GM19239 (cell line): ENCODE measurements at places on chromosomes 12 and 14.
A peak's percentile ranks its signal among the peaks of the same experiment; 100 is the strongest.

DNA sequence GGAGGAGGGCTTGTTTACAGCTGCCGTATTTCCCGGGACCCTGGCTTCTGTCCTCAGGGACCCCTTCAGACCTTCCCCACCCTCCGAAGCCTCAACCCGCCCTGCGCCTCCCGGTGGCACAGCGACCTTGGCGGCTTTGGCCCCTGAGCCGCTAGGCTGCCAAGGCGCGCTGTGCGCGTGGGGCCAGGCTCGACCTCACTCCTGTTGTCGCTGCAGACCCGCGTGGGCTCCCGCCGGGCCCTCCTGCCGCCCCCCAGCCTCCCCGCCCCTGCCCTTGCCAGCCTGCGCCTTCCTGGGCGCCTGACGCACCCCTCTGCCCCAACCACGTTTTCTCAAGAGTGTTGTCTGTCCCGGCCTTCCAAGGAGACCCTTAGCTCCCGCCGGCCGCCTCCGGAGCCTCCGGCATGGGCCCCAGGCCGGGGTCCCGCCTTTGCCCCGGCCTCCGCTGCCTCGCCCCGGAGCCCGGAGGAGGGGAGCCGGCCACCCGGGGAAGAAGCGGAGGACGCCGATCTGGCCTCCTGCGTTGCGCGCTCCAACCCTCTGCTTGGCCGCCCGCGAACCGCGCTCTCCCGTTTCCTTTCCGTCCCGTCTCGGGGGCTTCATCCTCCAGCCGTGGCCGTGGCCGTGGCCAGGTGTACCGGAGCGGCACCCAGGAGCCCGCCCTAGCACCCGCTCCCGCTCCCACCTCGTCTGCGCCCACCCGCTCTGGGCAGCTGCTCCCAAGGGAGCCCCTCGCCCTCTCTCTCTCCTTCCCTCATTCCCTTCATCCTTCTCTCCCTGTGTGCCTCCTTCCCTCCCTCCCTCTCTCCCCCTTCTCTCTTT, 19.9 kb downstream of the PPP2R5C start:
- DNase-seq: no peak

DNA sequence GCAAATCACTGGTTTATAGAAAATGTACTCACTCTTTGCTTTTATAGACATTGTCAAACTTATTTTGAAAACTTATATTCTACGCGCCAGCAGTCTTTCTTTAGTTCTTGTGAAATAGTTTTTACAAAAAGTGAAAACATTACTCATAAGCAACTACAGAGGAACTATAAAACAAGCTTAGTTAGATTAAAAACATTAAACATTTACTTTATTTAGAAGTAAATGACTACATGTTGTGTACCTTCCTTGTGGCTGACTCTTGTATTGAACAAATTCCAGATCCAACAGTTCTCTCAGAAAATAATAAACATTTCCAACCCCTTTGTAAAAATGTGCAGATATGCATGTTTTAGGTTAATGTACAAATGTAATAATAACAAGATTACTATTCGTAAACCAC, 198.5 kb downstream of the SOX5 start:
- no peak for DNase-seq

GRCh38 chr12:46499226-46499625, 126.7 kb upstream of the SLC38A2 start:
- no peak for DNase-seq

DNA sequence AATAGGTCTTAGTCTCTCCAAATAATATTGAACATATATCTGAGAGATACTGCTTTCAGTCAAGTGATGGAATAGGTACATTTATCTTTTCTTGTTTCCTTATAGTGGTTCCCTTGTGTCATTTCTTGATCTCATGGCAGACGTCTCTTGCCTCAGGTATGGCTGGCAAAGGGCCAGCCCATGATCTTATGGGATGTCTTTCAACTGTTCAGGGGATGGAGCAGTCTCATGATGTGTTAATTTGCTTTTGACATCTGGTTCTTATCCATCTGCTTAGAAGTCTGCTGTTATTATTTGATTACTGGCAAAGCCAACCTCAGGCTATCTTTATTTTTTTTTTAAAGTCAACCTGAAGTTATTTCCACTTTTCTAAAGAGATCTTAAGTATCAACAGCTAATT, 262.9 kb downstream of the TMEM117 start:
- DNase-seq: no peak

DNA sequence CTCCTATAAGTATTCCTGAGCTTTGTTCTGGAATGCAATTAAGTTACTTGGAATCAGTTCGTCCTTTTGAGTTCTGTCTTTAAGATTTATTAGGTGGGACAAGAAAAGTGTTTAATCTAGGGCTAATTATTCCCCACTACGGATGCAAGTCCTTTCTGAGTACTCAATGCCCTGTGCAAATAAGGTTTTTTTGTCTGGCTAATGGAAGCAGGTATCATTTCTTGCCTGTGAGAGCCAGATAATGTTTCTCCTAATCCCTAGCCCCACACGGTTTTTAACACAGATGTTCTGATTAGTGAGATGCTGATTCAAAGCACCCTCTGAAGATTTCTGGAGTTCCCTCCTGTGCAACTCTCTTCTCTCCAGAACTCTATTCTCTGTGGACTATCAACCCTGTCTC, 296.6 kb upstream of the PRICKLE1 start:
- DNase-seq: no peak

DNA sequence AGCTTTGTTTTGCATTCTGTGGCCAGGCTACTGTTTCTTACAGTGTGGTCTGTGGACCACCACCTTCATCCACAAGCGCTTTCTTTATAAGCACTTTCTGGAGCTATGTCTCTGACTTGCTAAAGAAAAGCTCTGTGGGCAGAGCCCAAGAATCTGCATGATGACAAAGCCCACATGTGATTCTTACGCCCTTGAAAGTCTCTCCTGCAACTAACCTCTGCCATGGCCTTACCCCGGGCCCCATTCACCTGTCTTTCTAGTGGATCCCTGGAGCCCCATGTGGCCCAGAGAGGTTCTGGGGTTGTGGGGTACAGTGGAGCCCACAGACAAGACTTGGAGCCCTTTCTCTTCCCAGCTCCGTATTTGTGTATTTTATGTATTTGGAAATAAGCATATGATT, 16.6 kb downstream of the PLEKHH1 start:
- no peak for DNase-seq

GRCh38 chr14:103762036-103762435, 46.4 kb downstream of the ZFYVE21 start:
- no peak for DNase-seq

DNA sequence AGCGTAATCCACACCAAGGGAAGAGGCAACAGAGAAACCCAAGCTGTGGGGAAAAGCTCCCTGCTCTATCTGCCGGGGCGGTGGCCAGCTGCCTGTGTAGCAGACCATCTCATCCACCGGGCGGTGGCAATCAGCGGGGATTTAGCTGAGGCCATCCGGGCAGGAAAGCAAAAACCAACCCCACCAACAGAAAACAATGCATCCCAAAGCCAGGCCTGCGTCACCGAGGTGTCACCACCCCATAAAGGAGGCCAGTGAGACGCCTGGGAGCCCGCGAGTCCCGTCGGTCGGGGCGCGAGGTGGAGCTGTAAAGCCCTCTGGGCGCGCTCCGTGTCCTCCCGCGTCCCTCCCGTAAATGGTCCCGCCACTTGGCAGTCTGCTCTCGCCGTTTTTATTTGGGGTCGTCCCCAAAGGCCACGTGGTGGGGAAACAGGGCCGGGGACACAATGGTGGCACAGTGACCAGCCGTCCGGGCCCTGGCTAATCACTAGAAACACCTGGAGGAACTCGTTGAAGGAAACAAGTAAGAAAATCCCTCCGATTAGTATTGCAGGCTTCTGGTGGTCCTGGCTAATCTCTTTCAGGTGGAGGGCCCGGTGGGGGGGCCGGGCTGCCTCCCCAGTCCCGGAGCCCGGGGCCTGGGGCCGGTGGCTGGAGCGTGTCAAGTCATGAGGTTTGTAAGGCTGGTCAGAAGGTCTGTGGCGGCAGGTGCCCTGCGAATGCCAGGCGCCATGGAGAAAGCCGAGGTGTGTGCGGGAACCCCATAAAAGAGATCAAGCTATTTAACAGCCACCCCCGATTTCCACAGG, 94.7 kb upstream of the GSC start:
- no peak for DNase-seq

DNA sequence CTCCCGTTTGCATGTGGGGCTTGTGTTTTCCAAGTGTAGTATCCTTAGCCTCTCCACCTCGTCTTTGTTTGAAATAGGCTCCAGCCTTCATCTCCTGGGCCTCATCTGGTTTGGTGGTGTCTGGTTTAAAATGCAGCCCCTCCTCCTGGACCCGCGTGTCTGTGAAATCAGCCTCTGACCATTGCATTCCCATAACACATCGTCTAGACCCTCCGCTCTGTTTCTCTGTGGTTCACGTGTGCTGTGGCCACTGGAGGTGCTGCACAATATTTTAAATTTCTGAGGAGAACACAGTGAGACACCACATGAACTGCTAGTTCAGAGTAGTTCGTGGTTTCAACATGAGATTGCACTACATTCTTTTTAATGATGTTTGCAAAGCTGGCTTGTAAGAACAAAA, 35.6 kb downstream of the UBE3B start:
- no peak for DNase-seq

DNA sequence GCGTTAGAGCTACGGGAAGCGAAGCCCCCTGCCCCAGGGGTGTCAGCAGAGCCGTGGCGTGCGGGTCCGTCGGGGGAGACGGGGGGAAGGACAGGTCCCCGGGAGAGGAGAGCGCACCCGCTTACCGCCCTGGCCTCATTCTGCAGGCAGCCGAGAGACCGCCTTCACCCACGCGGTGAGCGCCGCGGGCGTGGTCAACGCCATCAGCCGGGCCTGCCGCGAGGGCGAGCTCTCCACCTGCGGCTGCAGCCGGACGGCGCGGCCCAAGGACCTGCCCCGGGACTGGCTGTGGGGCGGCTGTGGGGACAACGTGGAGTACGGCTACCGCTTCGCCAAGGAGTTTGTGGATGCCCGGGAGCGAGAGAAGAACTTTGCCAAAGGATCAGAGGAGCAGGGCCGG, 10.5 kb downstream of the WNT5B start:
- no peak for DNase-seq

GRCh38 chr12:29427964-29428363, 47.0 kb upstream of the ERGIC2 start:
- peak; percentile 42 for DNase-seq

- no peak for DNase-seq
These were observed 62.4 kb downstream of the PLEKHG3 start for GRCh38 chr14:64766430-64767151.

- no peak for DNase-seq
These were observed 70.6 kb downstream of the KCNK10 start for GRCh38 chr14:88252498-88252897.

GRCh38 chr14:75714991-75715390, 53.9 kb downstream of the TTLL5 start:
- DNase-seq: no peak

DNA sequence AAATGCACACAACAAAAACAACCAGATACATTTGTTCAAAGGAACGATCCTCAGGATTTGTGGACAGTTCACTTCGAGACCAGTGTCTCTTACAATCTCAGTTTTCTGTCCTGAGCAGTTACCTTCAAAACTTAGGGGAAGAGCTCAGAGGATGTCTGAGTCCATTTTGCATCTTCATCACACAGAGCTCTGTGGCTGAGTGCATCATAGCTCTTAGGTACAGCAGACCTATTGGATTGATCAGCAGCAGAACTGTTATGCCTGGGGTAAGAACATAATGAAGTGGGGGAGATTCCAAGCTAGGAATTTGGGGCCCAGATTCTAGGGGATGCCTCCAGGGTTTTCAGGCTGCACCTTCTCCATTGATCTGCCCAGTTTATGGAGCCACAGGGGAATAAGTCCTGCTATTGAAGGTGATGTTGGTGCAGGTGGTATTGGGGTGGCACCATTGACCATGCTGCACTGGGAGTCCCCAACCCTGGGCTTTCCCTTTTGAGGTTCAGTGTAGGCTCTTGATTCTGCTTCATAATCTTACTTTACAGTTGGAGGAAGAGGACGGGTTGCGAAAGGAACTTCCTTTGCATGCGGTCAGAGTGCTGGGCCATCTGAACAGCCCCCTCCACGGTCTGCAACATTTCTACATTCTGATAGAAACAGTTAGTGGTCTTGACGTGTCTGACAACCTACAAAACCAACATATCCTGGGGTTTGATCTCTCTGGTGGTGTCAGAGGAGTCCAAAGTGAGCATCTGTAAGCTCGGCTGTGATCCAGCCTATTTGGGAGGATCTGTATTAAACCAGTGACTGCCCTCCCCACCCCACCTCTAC, 112.8 kb downstream of the CHST11 start:
- DNase-seq: no peak

- DNase-seq: no peak
These were observed at the start of gene TC2N for GRCh38 chr14:91867316-91867988. TC2N (minus strand) TSS chr14:91867536; CDS start chr14:91813769, 53,767 bp downstream.

- peak; percentile 36 for DNase-seq
These were observed at the start of gene RHOF for GRCh38 chr12:121793440-121793837. RHOF (minus strand) TSS chr12:121793688; CDS start chr12:121793633, 55 bp downstream.

- no peak for DNase-seq
These were observed 9.7 kb upstream of the WSCD2 start for GRCh38 chr12:108119126-108119973.

- no peak for DNase-seq
These were observed 173.2 kb downstream of the CAND1 start for GRCh38 chr12:67442347-67442841.

DNA sequence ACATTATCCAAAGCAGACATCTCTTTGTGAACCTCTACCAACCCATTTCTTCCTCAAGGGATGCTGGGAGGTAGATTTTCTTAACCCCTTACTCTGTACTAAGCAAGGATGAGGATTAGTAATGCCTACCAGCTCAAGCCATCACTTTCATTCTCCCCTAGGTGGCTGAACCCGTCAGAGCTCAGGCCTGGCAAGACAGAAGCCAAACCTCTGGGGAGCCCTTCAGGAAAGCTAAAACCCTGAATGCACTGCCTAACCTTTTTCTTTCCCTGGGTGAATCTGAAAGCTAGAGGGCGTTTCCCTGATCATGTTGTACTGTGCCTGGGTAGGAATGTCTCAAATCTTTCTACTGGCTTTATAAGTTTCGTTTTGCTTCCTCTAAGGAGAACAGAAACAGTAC, 617.3 kb downstream of the RPL10L start:
- DNase-seq: no peak

- DNase-seq: no peak
These were observed 27.4 kb upstream of the DDHD1 start for GRCh38 chr14:53180272-53181221.

DNA sequence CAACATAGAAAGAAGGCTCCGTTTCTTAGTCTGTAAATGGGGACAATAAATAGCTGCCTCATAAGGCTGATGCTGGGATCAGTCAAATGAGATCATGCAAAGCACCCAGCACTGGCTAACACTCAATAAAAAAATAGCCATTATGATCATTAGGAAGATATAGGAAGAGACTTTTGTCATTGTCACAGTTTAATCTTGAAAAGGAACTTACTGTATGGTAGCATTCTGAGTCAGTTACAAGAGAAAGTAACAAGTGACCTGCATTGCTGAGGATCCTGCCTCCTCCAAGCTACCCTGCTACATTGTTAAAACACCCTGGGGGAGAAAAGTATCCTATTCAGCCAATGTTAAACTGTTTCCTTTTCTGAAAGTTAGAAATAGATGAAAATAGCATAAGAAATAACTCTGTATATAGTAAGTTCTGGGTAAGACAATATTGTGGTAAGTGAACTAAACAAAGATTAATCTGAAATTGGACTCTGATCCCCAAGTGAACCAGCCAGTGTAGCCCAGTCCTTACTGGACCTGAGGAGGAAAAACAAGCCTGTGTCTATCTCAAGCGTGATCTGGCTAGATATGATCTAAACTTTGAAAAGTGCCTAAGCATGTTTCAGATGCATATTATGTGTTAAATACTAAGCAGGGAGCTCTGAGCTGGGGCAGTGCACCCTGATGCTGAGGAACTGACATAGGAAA, 3.6 kb upstream of the NUDT4 start:
- no peak for DNase-seq

- no peak for DNase-seq
These were observed 33.4 kb downstream of the TSPAN9 start for GRCh38 chr12:3110578-3110977.
